ENCODE measurements at places on chromosomes 16 and 17. TPM values are rescaled to one million over a fixed set of nuclear protein-coding genes. Genes with fewer than 3 reads are reported as not detected.

Gene UMOD
- polyA plus RNA-seq: 5.5 TPM

Gene RCVRN
- polyA plus RNA-seq: 0.26 TPM

Gene FSCN2
- 15.3 TPM for polyA plus RNA-seq

Gene GPR179
- polyA plus RNA-seq: 0.45 TPM

Gene CA4
- 32.0 TPM for polyA plus RNA-seq

Gene NACA2
- 0.12 TPM for polyA plus RNA-seq

Gene CYLD
- polyA plus RNA-seq: 10.5 TPM

Gene MEIOC
- polyA plus RNA-seq: not detected

Gene CACNB1
- 6.5 TPM for polyA plus RNA-seq

Gene ITGAL
- polyA plus RNA-seq: 1.0 TPM

Gene ABCC3
- polyA plus RNA-seq: 163 TPM

Gene KRT27
- not detected for polyA plus RNA-seq

Gene CENPX
- polyA plus RNA-seq: 62.4 TPM

Gene MAP3K3
- 13.4 TPM for polyA plus RNA-seq

Gene CDH1
- 52.8 TPM for polyA plus RNA-seq

Gene PTRH2
- polyA plus RNA-seq: 23.8 TPM

Gene SLC16A6
- 0.08 TPM for polyA plus RNA-seq

Gene SCGB1C2
- not detected for polyA plus RNA-seq

Gene MYLK3
- 0.11 TPM for polyA plus RNA-seq

Gene STX1B
- 2.4 TPM for polyA plus RNA-seq

Gene CRISPLD2
- polyA plus RNA-seq: 11.5 TPM

Gene ETV4
- polyA plus RNA-seq: 10.6 TPM

Gene KRTAP2-2
- not detected for polyA plus RNA-seq

Gene CRYM
- polyA plus RNA-seq: not detected

Gene TUBG1
- polyA plus RNA-seq: 23.5 TPM

Gene WSB1
- polyA plus RNA-seq: 84.3 TPM

Gene ZFPM1
- polyA plus RNA-seq: 3.6 TPM

Gene CENPT
- 142 TPM for polyA plus RNA-seq

Gene YPEL2
- 6.7 TPM for polyA plus RNA-seq

Gene BAIAP3
- polyA plus RNA-seq: 47.4 TPM

Gene NGFR
- polyA plus RNA-seq: 2.7 TPM

Gene CD68
- polyA plus RNA-seq: 1.8 TPM

Gene DRC7
- 1.5 TPM for polyA plus RNA-seq

Gene SLX1A
- 61.8 TPM for polyA plus RNA-seq

Gene P2RX5
- polyA plus RNA-seq: 1.3 TPM

Gene BCL6B
- polyA plus RNA-seq: 3.8 TPM

Gene GNAO1
- polyA plus RNA-seq: 13.4 TPM

Gene KLHL10
- polyA plus RNA-seq: 0.02 TPM

Gene ZNF75A
- polyA plus RNA-seq: 18.2 TPM

Gene TP53TG3B
- 0.19 TPM for polyA plus RNA-seq

Gene CCL8
- polyA plus RNA-seq: 0.12 TPM

Gene TAT
- polyA plus RNA-seq: 0.14 TPM

Gene SRL
- 0.42 TPM for polyA plus RNA-seq

Gene CD300H
- not detected for polyA plus RNA-seq

All from pancreas (tissue), 10 donors.